ENCODE measurements at places on chromosomes 1 and 21. TPM values are rescaled to one million over a fixed set of nuclear protein-coding genes. Genes with fewer than 3 reads are reported as not detected.

The CYP4A22 gene
- not detected for total RNA-seq

The DTL gene
- total RNA-seq: 1.5 TPM

The SPATA45 gene
- total RNA-seq: not detected

The SLC30A7 gene
- 31.0 TPM for total RNA-seq

The PLEKHN1 gene
- 6.4 TPM for total RNA-seq

The SLC35F3 gene
- total RNA-seq: 0.64 TPM

- no peak overlapping the region for H3K27ac ChIP-seq
- DNase-seq: no peak
- H3K36me3 ChIP-seq: no peaks in the 10 kb centered on the region
- peaks cover 8% of the 10 kb centered on the region for H3K4me1 ChIP-seq
- no peaks in the 10 kb centered on the region for H3K27me3 ChIP-seq
- no peak overlapping the region for H3K4me3 ChIP-seq
Observed at GRCh38 chr21:40049031-40049930, 182.0 kb downstream of the PCP4 start.

- no peak for DNase-seq
- H3K36me3 ChIP-seq: no peaks in the 10 kb centered on the region
- no peaks in the 10 kb centered on the region for H3K4me1 ChIP-seq
- H3K27me3 ChIP-seq: no peaks in the 10 kb centered on the region
Observed at GRCh38 chr1:45913731-45914501, 110.5 kb downstream of the MAST2 start.

DNA sequence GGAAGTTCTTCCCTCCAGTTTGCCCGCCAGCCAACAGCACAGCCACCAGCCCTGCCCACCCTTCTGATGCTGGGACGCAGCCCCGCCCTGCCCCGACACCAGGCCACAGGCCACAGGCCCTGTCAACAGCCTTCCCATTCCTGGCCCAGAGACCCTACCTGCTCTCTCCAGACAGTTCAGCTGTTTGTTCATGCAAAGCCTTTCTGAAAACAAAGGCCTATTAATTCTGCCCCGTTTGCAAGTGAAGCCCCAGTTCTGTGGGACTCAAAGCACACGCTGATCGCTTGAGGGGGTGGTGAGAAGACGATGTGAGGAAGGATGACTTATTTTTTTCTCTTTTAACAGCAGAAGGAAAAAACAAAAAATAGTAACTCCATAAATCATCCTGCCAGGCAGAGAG lies 55.4 kb upstream of the KIF26B start:
- H3K4me3 ChIP-seq: no peak overlapping the region
- H3K27ac ChIP-seq: no peak overlapping the region
- H3K4me1 ChIP-seq: no peaks in the 10 kb centered on the region
- H3K36me3 ChIP-seq: no peaks in the 10 kb centered on the region
- no peaks in the 10 kb centered on the region for H3K27me3 ChIP-seq

- no peaks in the 10 kb centered on the region for H3K27me3 ChIP-seq
- DNase-seq: no peak
- no peak overlapping the region for H3K4me3 ChIP-seq
- no peaks in the 10 kb centered on the region for H3K36me3 ChIP-seq
- H3K4me1 ChIP-seq: no peaks in the 10 kb centered on the region
- H3K27ac ChIP-seq: no peak overlapping the region
Observed at GRCh38 chr1:110903853-110904500, 31.0 kb downstream of the CD53 start.

GRCh38 chr1:53502641-53503432 lies 43.6 kb downstream of the DMRTB1 start:
- no peaks in the 10 kb centered on the region for H3K4me1 ChIP-seq
- no peak overlapping the region for H3K4me3 ChIP-seq
- no peak overlapping the region for H3K27ac ChIP-seq
- no peak for DNase-seq
- H3K27me3 ChIP-seq: no peaks in the 10 kb centered on the region

DNA sequence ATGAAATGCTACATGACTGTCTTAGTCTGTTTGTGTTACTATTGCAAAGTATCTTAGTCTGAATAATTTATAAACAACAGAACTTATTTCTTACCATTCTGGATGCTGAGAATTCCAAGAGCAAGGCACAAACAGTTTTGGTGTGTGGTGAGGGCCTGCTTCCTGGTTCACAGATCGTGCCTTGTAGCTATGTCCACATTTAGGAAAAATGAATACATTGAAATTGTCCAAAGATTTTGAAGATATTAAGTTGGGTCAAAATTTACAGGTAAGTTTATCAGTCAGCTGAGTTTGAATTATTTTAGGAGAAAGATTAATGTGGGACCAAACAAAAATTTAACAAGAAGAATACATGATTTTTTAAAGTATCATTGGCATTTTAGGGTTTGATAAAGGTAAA lies 293.5 kb downstream of the LTN1 start:
- peak; percentile 11 for DNase-seq
- peak overlapping the region; percentile 7 for H3K27ac ChIP-seq
- H3K27me3 ChIP-seq: no peaks in the 10 kb centered on the region
- H3K4me1 ChIP-seq: no peaks in the 10 kb centered on the region
- no peak overlapping the region for H3K4me3 ChIP-seq
- no peaks in the 10 kb centered on the region for H3K36me3 ChIP-seq

DNA sequence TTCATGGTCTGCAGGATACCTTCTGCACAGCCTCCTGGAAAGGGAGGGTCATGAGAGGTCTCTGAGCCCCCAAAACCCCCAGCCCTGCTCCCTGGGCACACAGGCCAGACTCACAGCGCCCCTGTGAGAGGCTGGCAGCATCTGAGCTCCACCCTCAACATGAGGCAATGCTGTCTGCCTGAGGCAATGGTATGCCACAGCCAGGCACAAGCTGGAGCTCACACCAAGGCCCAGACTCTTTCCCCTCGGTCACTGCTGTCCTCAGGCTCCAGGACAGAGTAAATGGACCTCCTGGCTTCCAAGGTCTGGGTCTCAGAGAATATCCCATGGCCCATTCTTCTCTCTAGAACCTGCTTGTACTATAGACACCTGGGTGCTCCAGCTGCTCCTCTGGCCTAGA lies 17.2 kb downstream of the MEF2D start:
- peak overlapping the region; percentile 42 for H3K27ac ChIP-seq
- H3K36me3 ChIP-seq: peaks cover 33% of the 10 kb centered on the region
- no peak overlapping the region for H3K4me3 ChIP-seq
- peaks cover under 1% of the 10 kb centered on the region for H3K4me1 ChIP-seq
- H3K27me3 ChIP-seq: no peaks in the 10 kb centered on the region

GRCh38 chr21:16476056-16476825 lies 746.5 kb downstream of the USP25 start:
- H3K27ac ChIP-seq: no peak overlapping the region
- no peaks in the 10 kb centered on the region for H3K4me1 ChIP-seq
- H3K27me3 ChIP-seq: no peaks in the 10 kb centered on the region
- no peak for DNase-seq
- no peaks in the 10 kb centered on the region for H3K36me3 ChIP-seq
- no peak overlapping the region for H3K4me3 ChIP-seq

GRCh38 chr1:75392278-75392677 lies 218.6 kb downstream of the SLC44A5 start:
- no peaks in the 10 kb centered on the region for H3K36me3 ChIP-seq
- no peak overlapping the region for H3K27ac ChIP-seq
- DNase-seq: no peak

GRCh38 chr21:32094804-32095203 lies 184.0 kb downstream of the MIS18A start:
- H3K36me3 ChIP-seq: no peaks in the 10 kb centered on the region
- H3K27ac ChIP-seq: no peak overlapping the region
- no peak overlapping the region for H3K4me3 ChIP-seq
- no peaks in the 10 kb centered on the region for H3K27me3 ChIP-seq
- no peak for DNase-seq

DNA sequence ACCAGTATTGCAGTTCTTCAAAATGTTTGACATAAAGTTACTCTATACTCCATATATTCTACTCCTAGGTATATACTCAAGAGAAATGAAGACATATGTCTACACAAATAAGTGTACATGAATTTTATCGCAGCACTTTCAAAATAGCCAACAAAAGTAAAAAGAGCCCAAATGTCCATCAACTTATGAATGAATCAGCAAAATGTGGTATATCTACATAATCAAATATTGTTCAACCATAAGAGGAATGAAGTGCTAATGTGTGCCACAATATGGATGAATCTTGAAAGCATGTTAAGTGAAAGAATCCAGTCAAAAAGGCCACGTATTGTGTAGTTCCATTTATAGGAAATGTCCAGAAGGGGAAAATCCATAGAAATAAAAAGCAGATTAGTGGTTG lies 98.6 kb upstream of the F3 start:
- no peaks in the 10 kb centered on the region for H3K27me3 ChIP-seq
- no peaks in the 10 kb centered on the region for H3K4me1 ChIP-seq
- no peak overlapping the region for H3K27ac ChIP-seq
- H3K4me3 ChIP-seq: no peak overlapping the region
- no peak for DNase-seq
- H3K36me3 ChIP-seq: no peaks in the 10 kb centered on the region

GRCh38 chr21:41411449-41412089 lies 14.5 kb upstream of the MX1 start:
- H3K27me3 ChIP-seq: no peaks in the 10 kb centered on the region
- no peaks in the 10 kb centered on the region for H3K36me3 ChIP-seq
- no peaks in the 10 kb centered on the region for H3K4me1 ChIP-seq
- DNase-seq: no peak
- H3K27ac ChIP-seq: no peak overlapping the region

Data from prostate gland (tissue), 2 donors.